ENCODE measurements at places on chromosomes 1 and 21.

DNA sequence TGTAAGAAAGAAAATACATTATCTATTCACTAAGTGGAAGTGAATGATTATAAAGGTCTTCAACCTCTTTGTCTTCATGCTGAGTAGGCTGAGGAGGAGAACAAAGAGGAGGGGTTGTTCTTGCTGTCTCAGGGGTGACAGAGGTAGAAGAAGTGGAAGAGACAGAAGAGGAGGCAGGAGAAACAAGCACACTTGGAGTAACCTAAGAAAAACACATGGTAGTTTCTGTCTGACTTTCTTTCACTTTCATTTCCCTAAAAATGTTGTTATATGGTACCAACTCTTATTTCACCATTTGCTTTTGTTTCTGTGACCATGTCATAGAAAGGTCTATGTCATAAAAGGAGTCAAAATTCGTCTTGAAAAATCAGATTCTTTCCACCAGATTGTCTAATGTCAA is 696.6 kb upstream of the BRINP3 start:
- no peak for DNase-seq

GRCh38 chr1:97433094-97433823 is 487.6 kb downstream of the DPYD start:
- no peak for DNase-seq

DNA sequence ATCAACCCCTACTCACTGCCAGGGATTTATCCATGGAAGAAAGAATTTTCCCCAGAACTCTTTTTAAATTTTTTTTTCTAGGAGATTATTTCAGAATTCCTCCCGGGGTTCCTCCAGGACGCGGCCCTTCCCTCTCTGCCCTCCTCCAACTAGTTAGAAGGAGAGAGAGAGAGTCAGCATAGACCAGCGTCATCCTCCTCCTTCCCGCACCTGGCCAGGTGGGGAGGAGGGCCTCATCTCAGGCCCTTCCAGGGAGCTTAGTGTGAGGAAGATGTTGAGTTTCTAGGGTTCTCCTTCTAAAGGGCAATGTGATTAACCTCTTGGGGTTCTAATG is 63.6 kb downstream of the CDK18 start:
- DNase-seq = no peak

DNA sequence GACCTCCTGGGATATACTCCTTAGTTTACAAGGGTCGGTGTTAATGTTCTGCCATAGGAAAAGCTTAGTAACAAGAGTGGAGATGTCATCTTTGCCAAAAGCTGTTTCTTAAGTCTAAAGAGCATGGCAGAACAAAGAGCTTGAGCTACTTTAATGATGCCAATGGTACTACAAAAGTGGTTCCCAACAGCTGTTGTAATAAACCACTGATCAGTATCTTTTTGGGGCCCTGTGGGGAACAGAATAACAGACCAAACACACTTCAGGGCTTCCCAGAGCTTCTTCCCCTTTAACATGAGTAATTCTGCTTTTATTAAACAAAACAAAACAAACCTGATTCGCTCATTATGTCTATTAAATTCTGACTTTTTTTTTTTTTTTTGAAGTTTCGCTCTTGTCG is 116.3 kb downstream of the NCAM2 start:
- DNase-seq = no peak

DNA sequence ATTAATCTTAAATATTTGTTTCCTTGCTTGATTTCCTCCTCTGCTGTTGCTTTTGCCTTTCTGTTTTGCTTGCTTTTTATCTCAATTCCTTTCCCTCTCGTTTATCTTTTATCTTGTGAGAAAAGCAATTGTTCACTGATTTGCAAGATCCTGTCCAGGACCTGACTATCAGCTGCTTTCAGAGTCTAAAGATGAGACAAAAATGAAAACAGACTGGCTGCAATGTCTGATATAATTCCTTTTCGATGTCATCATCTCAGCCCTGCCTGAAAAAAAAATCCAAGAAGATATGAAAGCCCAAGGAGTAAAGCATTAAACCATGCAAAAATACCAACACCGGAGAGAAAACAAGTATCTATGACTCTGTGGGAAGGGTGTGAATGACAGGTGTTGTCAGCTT is 225.5 kb downstream of the PATJ start:
- DNase-seq = no peak

GRCh38 chr1:212819726-212820125 is 27.7 kb downstream of the SPATA45 start:
- no peak for DNase-seq
